ENCODE measurements at places on chromosomes 5 and 9. TPM values are rescaled to one million over a fixed set of nuclear protein-coding genes. Genes with fewer than 3 reads are reported as not detected.

Gene PCDHGA10
- 11.1 TPM for total RNA-seq

Gene DND1
- 26.2 TPM for total RNA-seq

Gene NEUROG1
- not detected for total RNA-seq

- H3K36me3 ChIP-seq, result no peaks in the 10 kb centered on the region
- H3K27me3 ChIP-seq, result no peaks in the 10 kb centered on the region
- DNase-seq, result no peak
- no peaks in the 10 kb centered on the region for H3K4me1 ChIP-seq
- no peak overlapping the region for H3K27ac ChIP-seq
Measured at GRCh38 chr5:135468541-135468940, 16.4 kb upstream of the TIFAB start.

Gene SV2C
- 0.28 TPM for total RNA-seq

DNA sequence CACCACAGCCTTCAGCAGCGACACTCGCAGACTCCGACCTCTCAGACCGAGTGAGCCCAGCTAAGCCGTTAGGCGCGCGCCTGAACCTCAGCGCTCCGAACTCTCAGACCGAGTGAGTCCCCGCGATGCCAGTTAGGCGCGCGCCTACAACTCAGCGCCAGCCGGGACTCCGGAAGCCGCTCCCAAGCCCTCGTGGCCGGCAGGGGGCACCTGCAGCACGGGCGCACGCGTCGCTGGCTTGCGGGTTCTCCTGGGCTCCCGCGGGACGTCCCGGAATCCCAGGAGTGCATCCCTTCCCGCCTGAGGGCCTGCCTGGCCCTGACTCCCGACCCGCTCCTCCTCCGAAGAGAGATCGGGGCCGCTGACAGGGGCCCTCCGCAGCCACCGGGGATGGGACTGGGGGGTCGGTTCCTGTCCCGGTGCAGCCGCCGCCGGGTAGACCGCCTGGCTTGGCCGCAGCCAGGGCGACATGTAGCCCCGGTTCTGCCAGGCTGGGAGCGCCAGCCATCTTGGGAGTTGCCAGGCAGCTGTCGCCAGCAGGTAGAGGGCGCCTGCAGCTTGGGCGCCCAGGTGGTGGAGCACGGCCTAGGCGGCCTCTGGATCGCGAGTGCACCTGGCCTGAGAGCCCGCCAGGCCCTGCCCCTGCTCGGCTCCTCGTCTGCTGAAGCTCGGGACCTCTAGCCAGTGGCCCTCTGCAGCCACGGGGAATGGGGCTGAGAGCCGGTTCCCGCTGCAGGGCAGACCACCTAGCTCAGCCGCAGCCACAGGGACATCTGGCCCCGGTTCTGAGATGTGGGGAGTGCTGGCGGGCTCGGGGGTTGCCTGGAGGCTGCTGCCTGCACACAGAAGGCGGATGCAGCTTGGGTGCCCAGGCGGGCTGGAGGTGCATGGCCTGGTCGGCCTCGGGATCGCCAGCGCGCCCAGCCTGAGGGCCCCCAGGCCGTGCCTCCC lies at the start of gene ANKRD18A:
Gene ANKRD18A, minus strand, starts transcription at position 114 of the 951 bp plus-strand sequence. CDS start 311 bp downstream, outside the sequence.
- H3K27me3 ChIP-seq, result no peaks in the 10 kb centered on the region
- peak; percentile 84 for DNase-seq
- H3K4me1 ChIP-seq, result no peaks in the 10 kb centered on the region

DNA sequence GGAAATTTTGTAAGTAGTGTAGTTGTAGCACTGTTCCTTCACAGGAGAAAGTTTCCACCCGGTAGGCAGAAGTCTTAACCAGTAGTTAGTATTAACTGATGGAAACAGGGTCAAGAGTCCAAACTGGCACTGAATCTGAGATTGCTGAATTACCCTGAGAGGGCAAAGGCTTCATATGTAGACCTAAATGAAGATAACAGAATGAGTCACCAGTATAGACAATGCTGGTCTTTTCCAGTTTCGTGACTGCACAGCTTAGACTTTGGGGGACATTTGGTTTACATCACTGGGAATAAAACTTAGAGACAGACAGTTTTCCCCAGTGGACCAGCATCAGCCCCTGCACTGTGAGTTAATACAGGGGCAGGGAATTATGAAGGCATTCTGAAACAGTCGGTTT lies 60.5 kb downstream of the PCSK5 start:
- H3K27ac ChIP-seq, result no peak overlapping the region
- H3K27me3 ChIP-seq, result no peaks in the 10 kb centered on the region
- no peaks in the 10 kb centered on the region for H3K36me3 ChIP-seq
- H3K4me1 ChIP-seq, result no peaks in the 10 kb centered on the region
- DNase-seq, result no peak

- H3K4me3 ChIP-seq, result no peak overlapping the region
- no peak overlapping the region for H3K27ac ChIP-seq
- DNase-seq, result no peak
- no peaks in the 10 kb centered on the region for H3K36me3 ChIP-seq
- no peaks in the 10 kb centered on the region for H3K27me3 ChIP-seq
- H3K4me1 ChIP-seq, result no peaks in the 10 kb centered on the region
Measured at GRCh38 chr5:58094031-58094430, 365.9 kb downstream of the PLK2 start.
